ENCODE measurements at places on chromosomes 4 and X.
A peak's percentile ranks its signal among the peaks of the same experiment; 100 is the strongest.

DNA sequence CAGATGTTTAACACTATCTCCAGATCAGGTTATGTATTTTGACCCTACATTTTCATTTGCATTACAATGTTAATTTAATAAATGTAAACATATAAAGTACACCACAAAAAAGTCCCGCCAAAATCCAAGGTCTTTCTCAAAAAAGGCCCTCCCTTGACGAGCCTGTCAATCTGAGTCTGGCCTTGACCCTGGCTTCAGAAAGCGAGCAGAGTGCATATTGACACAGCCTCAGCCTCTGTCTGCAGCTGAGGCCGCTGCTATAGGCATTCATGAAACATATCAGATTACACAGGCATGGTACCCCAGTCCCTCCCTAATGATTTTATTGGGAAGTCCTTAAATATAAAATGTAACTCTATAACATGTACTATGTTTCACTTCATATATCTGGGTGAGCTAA, 6.2 kb downstream of the MBNL3 start:
- no peak for DNase-seq

DNA sequence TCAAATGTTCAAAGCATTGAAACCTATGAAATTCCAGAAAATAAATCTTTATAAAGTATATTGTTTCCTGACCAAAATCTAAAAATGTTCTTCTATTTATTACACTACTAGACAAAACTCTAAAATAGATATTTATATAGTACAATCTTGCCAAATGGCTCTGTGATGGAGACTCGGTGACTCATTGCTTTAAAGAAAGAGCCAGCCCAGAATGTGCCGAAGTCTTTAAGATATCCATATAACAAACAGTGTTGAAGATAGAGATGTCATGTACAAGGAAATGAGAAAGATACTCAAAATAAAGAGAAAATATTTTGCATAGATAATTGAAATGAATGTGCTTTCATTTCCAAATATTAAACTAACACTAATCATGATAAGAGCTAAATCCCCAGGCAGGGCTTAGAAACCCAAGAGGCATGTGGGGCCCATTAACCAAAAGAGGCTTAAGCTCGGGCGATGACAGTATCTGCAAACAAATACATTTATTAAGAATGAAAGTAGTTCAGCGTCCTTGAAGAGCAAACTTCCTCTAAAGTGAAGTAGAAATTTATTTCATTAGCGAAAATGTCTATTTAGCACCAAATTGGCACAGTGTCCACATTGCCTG, 102.1 kb upstream of the FAM9B start:
- DNase-seq, result no peak

DNA sequence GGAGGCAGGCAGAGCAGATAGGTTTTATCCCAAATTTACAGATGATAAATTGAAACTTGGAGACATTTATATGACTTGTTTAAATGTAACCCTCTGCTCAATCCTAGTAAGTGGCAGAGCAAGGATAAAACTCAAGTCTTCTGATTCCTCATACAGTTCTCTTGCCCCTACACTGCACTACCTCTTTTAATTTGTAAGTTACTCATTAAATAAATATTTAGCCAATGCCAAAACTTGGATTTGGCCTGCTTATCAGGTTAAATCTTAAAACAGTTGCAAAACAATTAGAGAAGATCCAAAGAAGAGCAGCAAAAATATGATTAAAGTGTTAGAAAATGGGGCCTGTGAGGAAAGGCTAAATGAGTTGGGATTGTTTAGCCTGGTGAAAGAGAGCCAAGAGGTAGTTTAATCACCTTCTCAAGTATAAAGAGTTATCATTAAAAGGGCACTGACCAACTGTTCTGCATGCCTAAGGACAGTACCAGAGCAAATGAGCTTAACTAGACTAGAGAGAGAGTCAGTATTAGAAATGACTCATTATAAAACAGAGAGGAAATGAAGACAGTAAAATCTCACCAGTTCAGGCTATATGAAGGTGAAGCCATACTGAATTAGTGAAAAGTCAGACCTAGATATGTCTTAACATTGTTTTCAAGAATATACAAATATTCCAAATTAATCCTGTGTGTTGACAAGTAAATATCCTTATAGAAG, 146.3 kb downstream of the GRIA3 start:
- DNase-seq, result no peak

DNA sequence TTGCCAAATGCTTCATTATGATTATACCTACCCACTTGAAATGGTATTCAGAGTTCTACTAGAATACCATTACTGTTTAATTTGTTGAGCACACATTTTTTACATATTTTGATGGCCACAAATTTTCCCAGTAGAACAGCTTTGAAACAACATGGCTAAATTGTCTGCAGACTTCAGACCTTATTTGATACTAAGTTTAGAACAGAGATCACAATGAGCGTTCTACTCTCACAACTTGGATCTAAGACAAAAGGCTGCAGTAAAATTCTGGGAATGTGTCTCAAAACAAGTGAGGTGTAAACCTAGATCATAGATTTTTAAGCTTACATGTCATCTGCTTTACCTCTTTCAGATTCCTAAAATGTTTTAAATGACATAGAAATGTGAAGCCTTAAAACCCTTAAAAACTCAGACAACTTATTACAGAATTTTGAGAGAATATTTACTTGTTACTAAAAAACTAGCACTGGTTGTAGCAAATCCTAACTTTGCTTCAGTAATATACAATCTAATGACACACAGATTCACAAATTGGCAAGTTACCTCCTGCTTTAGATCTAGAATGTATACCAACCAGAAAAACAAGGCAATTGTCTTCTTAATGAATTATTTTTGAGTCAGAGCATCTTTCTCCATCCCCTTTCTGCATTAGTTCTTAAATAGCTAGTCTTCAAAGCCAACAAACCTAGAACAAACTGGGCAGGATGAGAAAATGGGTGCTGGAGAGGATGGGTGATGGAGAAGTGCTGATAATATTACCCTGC, 243.3 kb downstream of the SLC7A11 start:
- DNase-seq, result no peak

- DNase-seq, result no peak
Observed at GRCh38 chr4:115491686-115492085, 378.3 kb upstream of the NDST4 start.

DNA sequence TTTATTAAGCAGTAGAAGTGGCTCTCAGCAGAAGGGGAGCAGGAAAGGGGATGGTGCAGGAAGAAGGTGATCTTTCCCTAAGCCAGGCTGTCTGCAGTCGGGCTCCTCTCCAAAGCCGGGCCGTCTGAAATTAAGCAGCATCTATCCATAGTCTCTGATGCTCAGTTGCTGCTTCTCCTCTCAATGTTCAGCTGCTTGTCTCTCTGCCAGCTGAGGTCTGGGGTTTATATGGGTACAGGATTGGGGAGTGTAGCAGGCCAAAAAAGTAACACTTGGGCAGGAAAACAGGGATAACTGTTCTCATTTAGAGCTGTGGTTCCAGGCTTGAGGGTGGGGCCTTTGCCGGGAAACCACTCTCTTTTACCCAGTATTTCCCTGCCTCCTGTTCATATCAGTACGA, 39.2 kb upstream of the CCKAR start:
- DNase-seq, result no peak

DNA sequence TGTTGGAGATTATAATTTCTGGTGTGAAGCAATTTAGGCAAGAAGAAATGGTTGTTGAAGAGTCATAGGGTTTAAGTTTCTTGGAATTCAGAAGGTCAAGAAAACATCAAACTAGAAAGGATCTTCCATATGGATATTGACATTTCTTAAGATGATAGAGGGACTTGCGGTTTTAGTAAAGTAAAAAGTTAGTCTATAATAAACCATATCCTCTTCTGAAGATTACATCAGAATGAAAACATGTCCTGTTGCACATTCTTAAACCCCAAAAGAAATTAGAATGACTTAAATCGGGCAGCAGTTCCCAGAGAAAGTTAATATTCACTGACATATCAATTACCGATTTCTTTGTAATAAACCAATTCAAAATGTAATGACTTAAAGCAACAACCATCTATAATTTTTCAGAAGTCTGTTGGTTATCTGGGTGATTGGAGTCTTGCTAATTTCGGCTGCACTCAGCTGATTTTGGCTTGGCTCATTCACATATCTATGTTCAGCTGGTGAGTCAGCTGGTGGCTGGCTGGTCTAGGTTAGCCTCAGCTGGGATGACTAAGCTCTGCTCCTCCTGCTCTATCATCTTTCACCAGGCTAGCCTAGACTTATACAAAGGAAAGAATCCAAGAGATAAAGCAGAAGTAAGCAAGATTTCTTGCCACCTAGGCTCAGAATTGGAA, 24.4 kb upstream of the DYNLT3 start:
- DNase-seq, result no peak

- no peak for DNase-seq
Observed at GRCh38 chr4:170716868-170717267, 627.1 kb upstream of the AADAT start.

DNA sequence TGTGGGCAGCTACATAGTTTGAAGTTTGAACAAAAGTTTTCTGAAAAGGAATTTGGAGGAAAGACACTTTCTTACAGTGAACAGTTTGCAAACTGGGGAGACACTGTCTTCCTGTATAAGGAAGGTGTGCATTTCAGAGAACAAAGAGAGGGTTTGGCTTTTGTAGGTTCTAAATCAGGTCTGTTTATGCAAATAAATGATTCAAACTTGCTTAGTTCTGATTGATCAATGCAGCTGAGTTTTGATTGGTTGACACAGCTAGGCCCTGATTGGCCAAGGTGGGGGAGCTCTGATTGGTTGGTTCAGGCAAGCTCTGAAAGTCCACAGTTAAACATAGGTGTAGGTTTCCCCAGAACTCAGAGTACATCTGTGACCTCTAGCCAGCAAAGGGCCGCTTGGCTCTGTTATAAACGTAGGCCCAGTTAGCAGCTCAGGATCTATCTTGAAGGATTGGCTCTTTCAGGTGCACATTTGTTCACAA, 63.0 kb upstream of the ENPP6 start:
- no peak for DNase-seq

- DNase-seq, result peak; percentile 86
Observed at GRCh38 chr4:124432500-124432899, 280.0 kb downstream of the ANKRD50 start.

DNA sequence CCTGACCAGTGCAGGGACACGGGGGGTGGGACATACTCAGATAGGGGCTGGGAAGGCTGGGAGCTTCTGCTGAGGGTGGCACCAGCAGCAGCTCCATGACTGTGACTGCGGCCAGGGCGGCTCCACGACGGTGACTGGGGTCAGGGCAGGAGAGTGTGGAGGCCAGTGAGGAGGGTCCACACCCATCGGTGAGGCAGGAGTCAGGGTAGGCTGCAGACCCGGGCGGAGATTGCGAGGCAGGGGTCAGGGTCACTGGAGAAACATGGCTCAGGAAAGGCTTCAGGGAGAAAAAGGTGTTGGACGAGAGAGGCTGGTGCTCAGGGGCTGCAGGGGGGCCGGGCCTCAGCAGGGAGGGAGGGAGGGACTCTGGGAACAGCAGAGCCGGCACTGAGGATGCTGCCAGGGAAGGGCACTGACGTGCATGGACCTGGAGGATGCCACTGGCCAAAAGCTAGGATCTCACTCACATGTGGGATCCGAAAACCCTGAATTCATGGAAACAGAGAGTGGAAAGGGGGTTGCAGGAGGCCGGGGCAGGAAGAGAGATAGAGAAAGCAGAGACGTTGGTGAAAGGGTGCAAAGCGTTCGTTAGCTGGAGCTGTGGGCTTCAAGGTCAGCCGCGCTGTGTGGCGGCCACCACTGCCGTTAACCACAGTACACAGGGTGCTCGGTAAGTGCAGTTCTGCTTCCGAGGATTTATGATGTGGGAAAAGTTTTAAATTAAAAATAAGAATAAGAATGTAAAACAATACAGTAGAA, 22.0 kb downstream of the ATP5ME start:
- DNase-seq, result no peak

DNA sequence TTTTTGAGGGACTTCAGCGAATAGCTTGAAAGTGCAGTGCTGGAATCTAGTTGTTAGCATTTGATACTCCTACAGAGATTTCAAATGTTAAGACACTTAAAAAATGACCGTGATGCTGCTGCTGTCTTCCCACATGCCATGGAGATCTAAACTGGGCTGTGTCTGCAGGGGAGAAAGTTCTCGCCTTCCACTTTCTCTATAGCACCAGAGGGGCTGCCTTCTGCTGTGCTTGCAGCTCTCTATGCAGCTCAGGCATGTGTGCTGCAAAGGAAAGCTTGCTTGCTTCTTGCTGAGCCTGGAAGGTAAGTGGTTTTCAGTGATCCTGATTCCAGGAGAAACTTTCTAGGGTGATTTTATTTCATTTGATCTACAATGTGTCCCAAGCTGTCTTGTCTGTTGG, 137.8 kb downstream of the SOWAHB start:
- DNase-seq, result no peak

- no peak for DNase-seq
Observed at GRCh38 chrX:71111921-71112431, 599 bp upstream of the IL2RG start.

DNA sequence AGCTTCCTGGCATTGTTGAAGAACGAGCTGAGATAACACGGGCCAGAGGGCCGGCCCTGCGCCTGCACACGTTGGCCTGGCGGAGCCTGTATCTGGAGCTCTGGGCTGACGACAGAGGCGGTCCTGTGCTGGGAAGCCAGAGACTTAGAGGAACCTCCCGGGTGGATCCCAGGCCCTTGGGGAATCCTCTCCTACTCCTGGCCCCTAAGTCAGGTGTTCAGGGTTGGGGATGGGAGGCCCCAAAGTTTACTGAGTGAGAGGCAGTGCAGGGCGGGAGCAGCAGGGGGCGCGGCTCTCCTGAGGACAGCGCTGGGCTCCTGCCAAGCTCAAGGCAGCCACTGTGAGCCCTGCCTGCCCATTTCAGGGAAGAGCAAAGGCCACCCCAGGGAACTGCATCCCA, 2.5 kb upstream of the HTRA3 start:
- peak; percentile 75 for DNase-seq

GRCh38 chr4:82038936-82039335, 334.9 kb downstream of the HNRNPD start:
- DNase-seq, result no peak

GRCh38 chr4:26955241-26955640, 94.6 kb downstream of the STIM2 start:
- DNase-seq, result no peak

- DNase-seq, result no peak
Observed at GRCh38 chr4:182289809-182290208, 46.6 kb downstream of the TENM3 start.

GRCh38 chr4:95186666-95187065, 362.1 kb downstream of the UNC5C start:
- no peak for DNase-seq

GRCh38 chr4:86744570-86744969, 104.6 kb downstream of the SLC10A6 start:
- no peak for DNase-seq

GRCh38 chr4:27101126-27101525, 240.5 kb downstream of the STIM2 start:
- DNase-seq, result no peak

DNA sequence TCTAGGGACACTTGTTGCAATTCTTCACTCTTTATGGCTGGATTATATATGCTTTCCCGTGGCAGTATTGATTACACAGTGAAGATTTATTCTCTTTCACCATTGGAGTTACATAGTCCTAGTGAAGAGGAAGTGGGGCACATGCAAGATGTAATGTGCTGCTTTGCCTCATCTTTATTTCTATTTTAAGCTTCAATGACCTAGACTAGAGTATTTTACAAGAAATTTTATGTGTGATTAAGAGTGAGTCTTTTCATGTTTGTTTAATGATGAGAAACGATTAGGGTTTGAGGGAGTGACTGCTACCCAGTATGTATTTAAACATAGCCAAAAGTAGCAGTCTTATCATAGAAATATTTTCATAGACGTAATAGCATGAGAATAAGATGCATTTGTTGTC, 30.8 kb downstream of the DIAPH2 start:
- no peak for DNase-seq

GRCh38 chr4:165515201-165515600, 136.4 kb downstream of the CPE start:
- DNase-seq, result no peak

Data from HT-29 (cell line).